ENCODE measurements at places on chromosomes 7 and 10. TPM values are rescaled to one million over a fixed set of nuclear protein-coding genes. Genes with fewer than 3 reads are reported as not detected.

The PRKAR2B gene
- 41.2 TPM for polyA plus RNA-seq

DNA sequence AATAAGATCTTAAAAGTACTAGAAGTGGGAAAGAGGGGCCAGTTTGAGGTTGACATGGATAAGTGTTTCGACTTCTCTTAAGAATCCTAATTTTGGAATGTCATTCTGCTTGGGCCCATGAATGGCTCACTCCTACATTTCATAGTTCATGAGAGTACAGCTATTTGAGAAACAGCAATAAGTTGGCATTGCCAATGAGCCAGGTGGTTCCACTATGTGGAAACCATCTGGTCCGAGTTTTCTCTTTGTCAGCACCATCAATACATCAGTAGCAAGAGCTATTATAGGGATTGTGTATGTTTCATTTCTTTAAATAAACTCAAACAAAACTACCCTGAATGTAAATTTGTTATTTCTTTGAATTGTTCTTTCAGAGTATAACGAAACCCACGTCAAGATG is 78.1 kb upstream of the NEBL start:
- DNase-seq, result no peak

- DNase-seq, result no peak
Observed at GRCh38 chr7:26197153-26198115, 3.1 kb downstream of the HNRNPA2B1 start.

The OGDHL gene
- polyA plus RNA-seq, result 45.7 TPM

The CH25H gene
- not detected for polyA plus RNA-seq

DNA sequence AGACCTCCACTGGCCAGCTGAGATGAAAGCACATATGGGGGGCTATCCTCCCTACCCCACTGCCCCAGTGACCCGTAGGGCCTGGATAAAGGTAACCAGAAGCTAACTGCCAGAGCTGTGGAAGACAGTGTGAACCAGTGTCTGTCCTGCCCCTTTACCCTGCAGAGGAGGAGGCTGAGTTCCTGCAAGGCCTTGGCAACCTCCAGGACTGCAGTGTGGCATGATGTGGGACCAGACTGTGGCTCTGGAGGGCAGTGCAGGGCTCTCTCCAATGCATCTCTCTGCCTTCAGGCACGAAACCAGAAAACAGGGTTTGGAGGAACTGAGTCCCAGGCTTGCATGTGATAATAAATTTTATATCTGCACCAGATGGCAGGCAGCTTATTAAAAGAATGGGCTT is 93.1 kb downstream of the EPC1 start:
- no peak for DNase-seq

Data from left kidney (tissue), 8 donors.